ENCODE measurements at places on chromosomes 5 and 9.

DNA sequence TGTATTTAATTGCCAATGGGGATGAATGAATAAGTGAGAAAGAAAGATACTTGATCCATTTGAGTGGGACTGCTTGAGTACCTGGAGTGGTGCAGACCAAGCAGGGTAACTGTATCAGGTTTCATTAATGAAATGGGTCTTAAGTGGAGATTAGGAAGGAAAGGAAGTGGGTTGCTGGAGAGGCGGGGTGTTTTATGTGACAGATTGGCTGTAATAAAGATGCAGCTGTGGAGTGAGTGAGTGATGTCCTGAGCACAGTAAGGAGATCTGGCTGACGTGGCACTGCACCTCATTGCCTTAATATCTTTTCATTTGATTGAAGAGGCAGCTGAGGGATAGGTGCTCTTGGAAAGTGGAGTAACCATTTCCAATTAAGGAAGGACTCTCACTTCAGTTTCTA is 161.0 kb upstream of the CCDC152 start:
- DNase-seq = no peak

DNA sequence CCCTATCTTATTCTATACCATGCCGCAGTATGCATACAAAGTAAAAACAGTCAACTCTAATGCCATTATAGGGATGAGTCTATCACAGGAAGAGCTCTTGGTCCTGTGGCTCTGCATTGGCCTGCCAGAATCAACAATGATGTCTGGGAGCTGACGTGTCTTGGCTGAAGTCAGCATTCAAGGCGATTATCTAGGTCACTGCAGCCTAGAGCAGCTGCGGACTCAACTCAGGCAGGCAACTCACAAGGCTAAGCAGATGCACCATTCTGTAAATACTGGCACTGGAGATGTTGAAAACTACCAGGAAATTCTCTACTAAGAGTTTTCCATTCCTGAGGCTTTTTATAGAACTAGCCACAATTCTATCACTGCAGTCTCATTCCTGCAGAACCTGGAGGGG is 13.3 kb downstream of the SPATA9 start:
- no peak for DNase-seq

DNA sequence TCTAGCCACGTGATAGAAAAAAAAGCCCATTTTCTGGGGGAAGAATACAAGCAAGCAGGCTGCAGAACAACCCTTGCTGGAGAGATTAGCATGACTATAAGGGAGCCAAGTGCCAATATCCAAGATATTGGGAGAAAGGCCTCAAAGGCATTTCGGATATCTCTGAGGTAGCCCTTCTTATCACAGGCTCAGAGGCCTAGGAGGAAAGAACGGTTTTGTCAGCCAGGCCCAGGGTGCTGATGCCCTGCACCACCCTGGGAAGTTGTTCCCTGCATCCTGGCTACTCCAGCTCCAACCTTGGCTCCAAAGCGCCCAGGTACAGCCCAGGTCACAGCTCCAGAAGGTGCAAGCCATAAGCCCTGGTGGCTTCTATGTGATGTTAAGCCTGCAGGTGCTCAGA is 66.4 kb downstream of the C9orf153 start:
- no peak for DNase-seq

DNA sequence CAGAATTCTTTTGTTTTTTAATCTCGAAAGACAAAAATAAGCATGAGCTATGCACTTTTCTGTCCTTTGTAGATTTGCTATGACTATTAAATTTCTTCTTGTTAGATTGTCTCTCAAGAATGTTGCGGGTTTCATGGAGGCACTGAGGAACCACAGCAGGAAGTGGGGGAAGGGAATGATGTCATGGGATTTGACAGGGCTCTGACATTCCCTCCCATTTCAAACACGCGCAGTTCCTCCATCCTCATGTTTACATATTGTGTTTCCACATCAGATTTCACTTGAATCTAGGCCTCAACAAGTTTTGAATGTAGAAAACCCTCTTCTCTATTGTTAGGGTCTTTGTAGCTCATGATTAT is 154.8 kb downstream of the PALM2AKAP2 start:
- DNase-seq = no peak

GRCh38 chr9:91953718-91954117 is 3.7 kb upstream of the ROR2 start:
- no peak for DNase-seq

GRCh38 chr5:169767938-169768337 is 130.9 kb downstream of the DOCK2 start:
- DNase-seq = no peak

DNA sequence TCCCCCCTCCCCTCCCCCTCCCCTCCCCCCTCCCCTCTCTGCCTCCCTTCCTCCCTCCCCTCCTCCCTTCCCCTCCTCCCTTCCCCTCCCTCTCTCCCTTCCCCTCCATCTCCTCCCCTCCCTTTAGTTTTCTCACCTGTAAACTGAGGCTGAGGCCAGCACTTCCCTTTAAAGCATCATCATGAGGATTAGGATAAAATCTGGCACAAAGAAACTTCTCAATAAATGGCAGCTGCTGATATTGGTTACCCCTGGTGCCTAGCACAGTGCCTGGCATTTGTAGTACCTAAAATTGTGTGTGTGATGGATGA is 41.9 kb downstream of the RAI14 start:
- no peak for DNase-seq

- no peak for DNase-seq
Observed at GRCh38 chr9:30244877-30245276, 2139.6 kb upstream of the ACO1 start.

DNA sequence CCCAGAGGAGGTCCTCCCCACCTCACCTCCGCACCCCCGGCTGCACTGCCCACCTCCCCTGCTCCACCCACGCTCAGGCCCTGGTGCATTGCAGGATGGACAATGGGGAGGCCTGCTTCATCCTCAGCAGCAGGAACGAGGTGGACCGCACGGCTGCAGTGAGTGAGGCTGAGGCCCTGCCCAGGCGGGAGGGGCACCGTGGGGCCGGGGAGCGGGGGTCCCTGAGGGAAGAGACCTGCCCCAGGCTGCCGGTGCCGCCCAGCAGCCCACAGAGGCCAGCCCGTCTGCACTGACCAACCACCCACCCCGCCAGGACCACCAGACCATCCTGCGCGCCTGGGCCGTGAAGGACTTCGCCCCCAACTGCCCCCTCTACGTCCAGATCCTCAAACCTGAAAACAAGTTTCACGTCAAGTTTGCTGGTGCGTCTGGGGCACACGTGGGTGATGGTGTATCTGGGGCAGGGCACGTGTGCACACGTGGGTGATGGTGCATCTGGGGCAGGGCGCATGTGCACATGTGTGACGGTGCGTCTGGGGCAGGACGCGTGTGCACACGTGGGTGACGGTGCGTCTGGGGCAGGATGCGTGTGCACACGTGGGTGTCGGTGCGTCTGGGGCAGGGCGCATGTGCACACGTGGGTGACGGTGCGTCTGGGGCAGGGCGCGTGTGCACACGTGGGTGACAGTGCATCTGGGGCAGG is 66.7 kb downstream of the KCNT1 start:
- no peak for DNase-seq

- no peak for DNase-seq
Observed at GRCh38 chr9:13962006-13962405, 351.9 kb downstream of the NFIB start.

- DNase-seq = no peak
Observed at GRCh38 chr5:30156156-30156555, 1037.3 kb upstream of the CDH6 start.

GRCh38 chr5:123528065-123528464 is 16.1 kb downstream of the CSNK1G3 start:
- DNase-seq = no peak

- no peak for DNase-seq
Observed at GRCh38 chr9:73441890-73442818, 290.5 kb downstream of the ANXA1 start.

- DNase-seq = no peak
Observed at GRCh38 chr9:98085058-98085457, 28.5 kb downstream of the NANS start.

DNA sequence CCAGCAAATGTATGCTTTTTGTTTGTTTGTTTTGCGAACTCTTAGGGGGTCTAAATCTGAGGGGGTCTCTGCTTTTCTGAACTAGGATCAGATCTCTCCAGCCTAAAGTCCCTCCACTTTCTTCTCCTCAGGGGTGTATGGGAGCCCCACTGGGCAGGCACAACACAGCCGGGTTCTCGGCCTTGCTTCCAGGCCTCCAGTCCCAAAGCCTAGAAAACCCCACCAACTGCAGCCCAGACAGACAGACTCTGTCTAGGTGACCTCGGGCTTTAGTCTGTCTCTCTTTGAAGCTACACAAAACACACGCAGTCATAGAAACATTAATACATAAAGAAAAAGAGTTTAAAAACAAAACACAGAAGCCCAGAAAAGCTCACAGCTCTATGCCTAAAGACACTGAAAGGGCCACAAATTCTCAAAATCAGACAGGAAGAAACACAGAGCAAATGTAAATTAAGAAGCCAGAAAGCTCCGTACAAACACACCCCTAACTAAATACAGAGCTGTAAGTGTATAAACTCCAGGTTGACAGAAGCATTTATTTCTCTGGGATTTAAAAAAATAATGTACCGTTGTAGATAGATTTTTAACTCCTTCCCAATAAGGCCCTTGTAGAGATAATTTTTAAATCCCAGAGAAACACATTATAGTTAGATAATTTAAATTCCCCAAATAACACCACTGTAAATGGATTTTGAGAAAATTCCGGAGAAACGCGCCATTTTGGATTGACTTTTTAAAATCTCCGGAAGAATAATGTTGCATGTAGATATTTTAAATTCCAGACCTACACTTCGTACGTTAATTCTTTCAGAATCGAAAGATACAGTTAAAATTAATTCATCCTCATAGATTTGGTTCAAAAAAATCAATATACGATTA is 2.0 kb downstream of the PITX1 start:
- DNase-seq = no peak

DNA sequence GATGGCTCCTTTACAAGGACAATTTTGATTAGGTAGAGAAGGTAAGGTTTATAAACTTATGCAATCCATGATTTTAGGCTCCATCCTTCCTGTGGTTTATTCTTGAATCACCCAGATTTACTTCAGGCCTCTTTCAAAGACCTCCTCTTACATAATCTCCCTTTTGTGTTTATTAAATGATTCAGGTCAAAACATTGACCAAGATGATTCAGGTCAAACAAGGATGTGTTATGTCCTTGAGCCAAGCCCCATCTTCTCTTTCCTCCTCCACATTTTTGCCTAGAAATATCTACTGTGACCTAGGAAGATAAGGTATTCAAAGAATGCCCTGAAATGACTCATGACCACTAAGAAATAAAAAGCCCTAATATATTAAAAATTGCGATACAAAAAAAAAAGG is 31.8 kb upstream of the TLR4 start:
- no peak for DNase-seq

DNA sequence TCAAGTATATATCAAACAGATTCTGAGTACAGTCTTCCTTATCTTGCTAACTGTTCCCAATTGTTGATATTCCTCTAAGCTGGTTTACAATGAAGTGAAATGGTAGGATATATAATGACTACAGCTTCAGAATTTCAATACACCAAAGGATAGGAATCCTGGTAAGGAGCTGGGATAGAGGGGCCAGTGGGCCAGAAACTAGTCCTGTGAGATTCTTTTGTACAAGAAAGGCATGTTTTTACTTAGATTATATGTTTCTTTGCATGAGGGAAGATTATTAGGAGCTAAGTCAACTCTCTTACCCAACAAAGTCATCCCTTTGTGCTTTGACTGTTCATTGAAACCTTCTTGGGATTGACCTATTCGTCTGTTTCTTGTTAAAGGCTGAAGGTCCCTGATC is 435.7 kb downstream of the PLK2 start:
- no peak for DNase-seq

- DNase-seq = no peak
Observed at GRCh38 chr5:137278476-137278875, 220.7 kb downstream of the SPOCK1 start.

DNA sequence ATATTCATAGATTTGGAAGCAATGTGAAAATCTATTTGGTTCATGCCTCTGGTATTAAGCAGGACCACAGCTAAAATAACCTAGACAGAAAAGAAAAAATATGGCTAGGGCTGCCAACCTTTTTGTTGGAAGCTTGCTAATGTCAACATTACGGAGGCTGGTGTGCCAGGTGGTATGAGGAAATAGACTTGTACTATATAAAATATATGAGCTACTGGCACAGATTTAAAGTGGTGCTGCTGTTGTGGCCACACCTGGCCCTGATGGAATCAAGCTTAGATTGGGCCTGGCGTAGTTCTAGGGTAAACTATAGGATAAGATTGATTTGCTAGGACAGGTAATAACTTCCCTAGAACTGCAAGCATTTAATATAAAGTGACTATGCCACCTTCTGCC is 10.6 kb upstream of the PARP8 start:
- DNase-seq = no peak

DNA sequence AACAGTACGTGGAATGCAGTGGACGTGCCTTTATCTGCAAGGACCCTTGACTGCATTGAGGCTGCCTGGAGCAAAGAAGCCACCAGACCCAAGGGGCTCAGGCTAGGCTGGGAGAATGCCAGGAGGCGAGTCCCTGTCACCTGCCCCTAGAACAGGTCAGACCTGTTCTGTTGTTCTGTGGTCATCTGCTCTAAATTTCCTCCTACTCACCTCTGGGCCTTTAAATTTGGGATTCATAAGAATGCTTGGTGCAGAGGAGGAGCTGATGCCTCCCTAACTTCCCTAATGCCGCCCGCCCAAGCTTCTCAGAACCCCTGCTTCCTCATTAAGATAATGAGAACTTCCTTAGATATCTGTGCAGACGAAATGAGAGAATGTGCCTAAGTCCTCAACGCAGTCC is 32.0 kb downstream of the DAPK1 start:
- DNase-seq = no peak

DNA sequence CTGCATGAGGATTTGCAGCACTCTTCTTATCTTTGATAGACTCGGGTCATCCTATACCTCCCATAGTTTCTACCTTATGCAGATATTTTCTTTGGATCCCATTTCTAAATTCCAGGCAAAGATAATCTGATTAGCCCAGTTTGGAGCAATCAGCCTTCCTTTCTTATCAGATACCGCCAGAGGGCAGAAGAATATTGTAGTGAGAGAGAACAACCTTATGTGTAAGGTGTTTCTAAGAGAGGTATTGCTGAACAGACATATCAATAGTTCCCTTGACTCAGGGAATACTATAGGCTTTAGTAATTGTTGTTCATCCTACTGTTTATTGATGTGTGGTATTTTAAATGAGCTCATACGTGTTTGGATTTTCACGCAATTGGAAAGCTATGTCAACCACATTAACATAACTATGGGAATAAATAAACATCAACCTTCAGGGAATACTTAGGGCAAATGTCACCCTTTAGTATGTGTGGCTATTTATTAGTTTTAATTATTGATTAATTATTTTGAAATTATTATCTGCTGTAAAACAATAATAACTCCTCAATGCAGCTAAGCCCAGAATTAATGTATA is 1435.2 kb upstream of the CDH9 start:
- no peak for DNase-seq

- DNase-seq = no peak
Observed at GRCh38 chr9:1053986-1054425, 3.8 kb downstream of the DMRT2 start.

GRCh38 chr9:78692871-78693270 is 395.9 kb downstream of the PSAT1 start:
- DNase-seq = no peak

GRCh38 chr5:176825957-176826356 is 15.6 kb downstream of the UNC5A start:
- no peak for DNase-seq

- no peak for DNase-seq
Observed at GRCh38 chr5:20636686-20637085, 648.7 kb upstream of the CDH18 start.

Data from stimulated activated CD8-positive, alpha-beta memory T cell treated with anti-CD3 and anti-CD28 coated beads, Interleukin-4, amount 100 ng/mL, for 4 hours (primary cell).